Neural crest cell (in vitro differentiated cells): ENCODE measurements at places on chromosomes 12 and 14. TPM values are rescaled to one million over a fixed set of nuclear protein-coding genes. Genes with fewer than 3 reads are reported as not detected.
A peak's percentile ranks its signal among the peaks of the same experiment; 100 is the strongest.

The A2M gene
- 66.4 and 76.7 TPM in 2 replicates for total RNA-seq

The RILPL1 gene
- total RNA-seq, result 23.5 and 24.9 TPM in 2 replicates

The KLHDC1 gene
- 2.0 and 2.1 TPM in 2 replicates for total RNA-seq

The IFT81 gene
- 40.4 and 43.5 TPM in 2 replicates for total RNA-seq

The ERG28 gene
- 38.8 and 38.9 TPM in 2 replicates for total RNA-seq

The ZC3H14 gene
- total RNA-seq, result 92.7 and 104 TPM in 2 replicates

The ATF7IP gene
- 204 and 212 TPM in 2 replicates for total RNA-seq

The PLA2G1B gene
- not detected in 2 replicates for total RNA-seq

The GRIP1 gene
- total RNA-seq, result 38.4 and 40.3 TPM in 2 replicates

The SENP1 gene
- 44.0 and 46.9 TPM in 2 replicates for total RNA-seq

GRCh38 chr12:7229741-7230140, 40.3 kb downstream of the PEX5 start:
- no peak for DNase-seq

- no peak for DNase-seq
Measured at GRCh38 chr12:78641837-78642423, 222.6 kb upstream of the SYT1 start.

DNA sequence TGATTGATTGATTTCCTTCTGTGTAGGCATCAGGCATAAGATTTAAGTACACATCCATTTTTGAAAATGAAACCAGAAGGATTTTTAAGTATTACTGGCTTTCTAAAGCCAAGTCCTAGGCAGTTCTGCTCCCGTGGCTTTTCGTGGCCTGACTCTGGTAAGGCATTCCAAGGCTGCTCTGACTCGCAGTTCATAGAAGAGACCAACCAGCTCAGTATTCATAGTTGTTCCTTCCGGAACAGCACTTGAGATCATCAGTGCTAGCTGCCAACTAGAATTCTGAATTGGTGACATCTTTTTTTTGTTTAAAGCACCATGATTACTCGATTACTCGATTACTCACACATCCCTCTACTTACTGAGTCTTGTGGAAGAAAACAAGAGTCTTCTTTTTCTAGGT, 25.9 kb downstream of the SUDS3 start:
- no peak for DNase-seq

GRCh38 chr14:85822236-85822635, 292.3 kb downstream of the FLRT2 start:
- no peak for DNase-seq

GRCh38 chr12:132235116-132235820, 91.0 kb downstream of the NOC4L start:
- DNase-seq, result no peak

DNA sequence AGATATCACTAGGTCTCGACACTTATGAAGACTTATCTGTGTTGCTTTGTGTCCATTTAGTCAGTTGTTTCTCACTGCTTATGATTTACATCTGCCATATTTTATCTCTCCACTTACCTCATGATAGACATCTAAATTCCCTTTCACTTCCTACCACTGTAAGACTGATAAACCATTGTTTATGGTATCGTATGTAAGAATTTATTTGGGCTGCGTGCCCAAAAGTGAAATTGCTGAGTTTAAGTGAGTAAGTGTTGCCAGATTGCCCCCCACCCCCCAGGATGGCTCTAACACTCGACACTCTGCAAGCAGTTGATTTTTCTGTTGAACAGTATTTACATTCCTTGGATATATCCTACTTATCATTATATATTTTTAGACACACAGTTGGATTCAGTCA, 69.9 kb upstream of the MON2 start:
- no peak for DNase-seq

- DNase-seq, result no peak
Measured at GRCh38 chr14:35349496-35350365, 54.8 kb downstream of the NFKBIA start.

GRCh38 chr14:93017898-93018297, 94.9 kb downstream of the CHGA start:
- no peak for DNase-seq

- no peak for DNase-seq
Measured at GRCh38 chr14:61950340-61950739, 188.1 kb downstream of the SNAPC1 start.

DNA sequence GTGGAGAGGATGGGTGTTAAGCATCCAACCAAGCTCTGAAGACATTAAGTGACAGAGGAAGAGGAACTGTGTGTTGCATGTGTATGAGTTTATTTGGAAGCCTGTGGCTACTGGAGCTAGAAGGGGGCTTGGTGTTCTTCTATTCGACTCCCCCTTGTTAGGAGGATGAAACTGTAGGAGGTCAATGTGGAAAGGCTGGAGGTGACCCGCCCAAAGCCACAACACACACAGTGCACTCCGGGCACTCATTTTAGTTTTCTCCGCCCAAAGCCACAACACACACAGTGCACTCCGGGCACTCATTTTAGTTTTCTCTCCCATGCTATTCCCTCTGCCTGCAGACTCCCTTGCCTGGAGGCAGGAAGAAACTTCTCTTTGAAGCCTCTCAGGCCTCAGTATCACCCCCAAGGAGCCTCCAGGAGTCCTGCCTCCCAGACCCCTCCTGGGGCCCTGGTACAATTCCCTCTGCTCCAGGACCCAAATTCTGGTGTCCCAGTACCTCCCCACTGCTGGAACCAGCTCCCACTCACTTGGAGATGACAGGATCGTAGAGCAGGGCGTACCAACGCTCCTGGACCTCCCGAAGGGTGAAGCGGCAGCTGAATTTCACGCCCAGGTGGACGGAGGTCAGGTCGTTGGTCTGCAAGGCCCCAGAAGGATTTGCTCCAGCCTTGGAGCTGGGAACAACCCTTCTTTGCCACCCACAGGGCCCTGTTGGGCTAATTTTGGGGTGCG, 3.8 kb downstream of the MCRS1 start:
- no peak for DNase-seq

DNA sequence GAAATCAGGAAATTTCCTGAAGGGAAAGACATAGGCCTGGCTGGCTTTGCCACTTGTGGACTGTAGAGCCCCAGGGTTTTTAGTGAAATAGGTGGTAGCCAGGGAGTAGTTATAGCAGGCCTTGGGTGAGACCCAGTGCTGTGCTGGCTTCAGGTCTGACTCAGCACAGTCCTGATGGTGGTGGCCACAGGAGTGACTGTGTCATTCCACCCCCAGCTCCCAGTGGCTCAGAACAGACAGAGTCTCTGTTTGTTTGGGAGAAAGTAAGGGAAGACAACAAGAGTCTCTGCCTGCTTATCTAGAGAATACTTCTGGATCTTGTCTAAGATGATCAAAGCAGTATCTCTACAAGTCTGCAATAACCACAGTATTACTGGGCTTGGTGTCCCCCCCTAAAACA, 27.5 kb upstream of the OR6J1 start:
- DNase-seq, result no peak

- no peak for DNase-seq
Measured at GRCh38 chr12:68428724-68429501, 96.8 kb upstream of the MDM1 start.

- DNase-seq, result no peak
Measured at GRCh38 chr14:102986810-102987579, 64.5 kb downstream of the AMN start.

- no peak for DNase-seq
Measured at GRCh38 chr14:65334765-65335410, 77.6 kb upstream of the FUT8 start.

DNA sequence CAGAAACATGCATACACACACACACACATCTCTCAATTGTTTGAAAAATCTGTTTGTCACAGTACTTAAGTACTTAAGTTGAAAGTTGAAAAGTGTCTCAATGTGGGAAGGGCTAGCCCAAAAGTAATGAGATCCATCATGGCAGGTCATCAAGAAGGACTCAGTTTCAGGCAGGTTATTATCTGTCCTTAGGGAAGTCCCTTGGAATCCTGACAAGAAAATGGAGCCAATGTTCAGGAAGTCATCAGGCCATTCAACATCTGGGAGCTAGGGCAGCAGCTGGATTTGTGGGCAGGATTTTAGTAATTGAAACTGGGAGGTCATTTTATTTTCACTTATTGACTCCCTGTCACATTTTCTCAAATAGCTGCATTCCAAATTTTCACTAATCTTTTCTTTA, 56.0 kb downstream of the MSRB3 start:
- no peak for DNase-seq

GRCh38 chr14:53378142-53378541, 225.0 kb upstream of the DDHD1 start:
- DNase-seq, result no peak

GRCh38 chr14:50388256-50388931, 8.3 kb downstream of the CDKL1 start:
- DNase-seq, result no peak

GRCh38 chr12:130198026-130198662, 35.9 kb downstream of the FZD10 start:
- DNase-seq, result no peak

DNA sequence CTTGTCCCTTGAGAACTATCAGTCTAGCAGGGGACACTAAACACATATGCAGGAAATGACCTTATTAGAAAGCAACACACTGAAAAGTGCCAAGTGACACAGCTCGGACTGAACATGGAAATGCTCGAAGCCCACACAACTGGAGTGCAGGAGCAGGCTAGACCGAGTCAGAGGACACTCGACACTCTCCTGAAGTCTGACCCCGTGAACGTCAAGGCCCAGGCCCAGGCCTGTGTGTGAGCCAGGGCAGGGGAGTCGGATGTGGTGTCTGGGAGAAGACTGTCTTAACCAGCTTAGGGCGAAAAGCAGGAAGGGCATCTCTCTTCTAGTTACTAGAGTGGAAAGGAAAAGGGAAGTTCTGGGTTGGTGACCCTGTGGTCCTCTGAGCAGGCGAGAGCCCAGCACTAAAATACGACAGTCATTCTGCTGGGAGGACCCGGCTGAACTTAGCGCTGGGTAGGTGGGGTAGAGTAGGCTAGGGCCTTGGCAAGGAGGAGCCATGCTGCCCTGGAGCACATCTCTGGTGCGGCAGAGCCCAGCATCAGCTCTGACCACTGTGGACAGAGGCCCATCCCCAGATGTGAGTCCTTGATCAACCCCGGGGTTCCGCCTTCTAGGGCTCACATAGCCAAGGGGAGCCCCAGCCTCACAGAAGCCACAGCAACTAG, 93.0 kb downstream of the NTF3 start:
- DNase-seq, result no peak

DNA sequence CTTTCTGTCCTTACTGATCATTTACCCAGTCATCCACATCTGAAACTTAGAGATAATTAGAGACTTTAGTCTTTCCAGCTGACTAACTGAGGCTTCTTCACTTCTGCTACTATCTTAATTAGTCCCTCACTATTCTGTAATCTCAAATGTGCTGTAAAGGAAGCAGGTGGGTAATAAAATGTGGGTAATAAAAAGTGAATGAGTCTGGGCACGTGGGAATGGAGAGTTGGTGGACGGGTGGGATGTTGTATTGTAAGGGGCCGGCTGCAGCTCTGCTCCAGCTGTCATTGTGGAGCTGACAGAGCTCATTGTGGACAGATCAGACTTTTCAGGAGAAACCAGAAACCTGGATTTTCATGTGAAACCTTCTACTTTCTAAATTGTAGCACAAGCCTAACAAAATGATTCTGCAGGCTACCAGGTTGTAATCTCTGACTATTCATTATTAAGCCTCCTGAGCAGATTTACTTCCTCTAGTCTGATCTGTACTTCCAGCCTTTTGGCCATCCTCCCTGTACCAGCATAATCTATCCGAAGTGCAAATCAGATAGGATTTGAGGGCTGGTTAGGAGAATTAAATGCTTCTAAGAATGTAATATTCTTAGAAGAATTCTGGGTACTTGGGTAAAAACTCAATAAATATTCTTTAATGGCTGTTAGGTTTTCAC, 42.0 kb upstream of the BMAL2 start:
- DNase-seq, result no peak

DNA sequence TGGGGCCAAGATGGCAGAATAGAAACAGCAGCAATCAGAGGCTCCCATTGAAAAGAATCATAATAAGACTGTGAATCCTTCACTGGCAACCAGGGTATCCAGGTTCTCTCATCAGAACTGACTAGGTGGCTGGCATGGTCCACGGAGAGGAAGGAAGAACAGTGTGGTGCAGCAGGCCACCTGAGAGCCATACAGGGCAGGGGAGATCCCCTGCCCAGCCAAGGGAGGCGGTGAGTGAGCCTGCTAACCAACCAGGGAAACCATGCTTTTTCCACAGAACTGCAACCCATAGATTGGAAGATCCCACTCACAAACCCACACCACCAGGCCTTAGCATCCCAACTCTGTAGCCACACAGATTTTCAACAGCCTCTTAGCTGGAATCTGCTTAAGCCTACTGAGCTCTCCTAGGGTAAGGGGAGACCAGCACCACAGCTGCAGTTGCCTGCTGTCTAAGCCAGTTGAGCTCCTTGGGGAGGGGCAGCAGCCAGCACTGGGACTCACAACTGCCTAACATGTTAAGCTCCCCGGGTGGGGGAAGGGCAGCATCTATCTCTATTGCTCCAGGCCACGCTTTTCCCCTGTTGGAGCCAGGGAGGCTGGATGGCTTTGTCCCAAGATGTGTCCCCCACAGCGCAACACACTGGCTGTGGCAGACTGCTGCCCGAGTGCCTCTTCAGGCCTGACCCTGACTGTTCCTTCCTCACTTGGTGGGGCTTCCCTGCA, 342.6 kb upstream of the CCDC196 start:
- DNase-seq, result no peak

DNA sequence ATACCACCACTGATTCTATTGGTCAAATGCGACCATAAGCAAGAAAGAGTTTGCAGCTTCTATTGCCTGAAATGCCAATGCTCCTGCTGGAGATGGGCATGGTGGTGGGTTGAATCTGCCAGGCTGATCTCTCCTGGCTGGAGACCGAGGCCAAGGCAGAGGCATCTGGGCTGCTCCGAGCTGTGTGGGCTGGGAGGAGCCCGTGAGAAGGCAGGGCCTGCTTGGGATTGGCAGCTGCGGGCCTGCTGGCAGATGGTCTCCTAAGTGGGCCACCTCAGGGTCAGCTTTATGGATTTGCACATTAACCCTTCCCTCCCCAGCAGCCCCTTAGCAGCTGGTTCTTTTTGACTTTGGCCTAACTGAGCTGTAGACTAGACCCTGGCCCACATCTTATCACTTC, 25.4 kb downstream of the SRRM4 start:
- DNase-seq, result peak; percentile 45

GRCh38 chr12:16610001-16610585, 4.1 kb upstream of the LMO3 start:
- no peak for DNase-seq

DNA sequence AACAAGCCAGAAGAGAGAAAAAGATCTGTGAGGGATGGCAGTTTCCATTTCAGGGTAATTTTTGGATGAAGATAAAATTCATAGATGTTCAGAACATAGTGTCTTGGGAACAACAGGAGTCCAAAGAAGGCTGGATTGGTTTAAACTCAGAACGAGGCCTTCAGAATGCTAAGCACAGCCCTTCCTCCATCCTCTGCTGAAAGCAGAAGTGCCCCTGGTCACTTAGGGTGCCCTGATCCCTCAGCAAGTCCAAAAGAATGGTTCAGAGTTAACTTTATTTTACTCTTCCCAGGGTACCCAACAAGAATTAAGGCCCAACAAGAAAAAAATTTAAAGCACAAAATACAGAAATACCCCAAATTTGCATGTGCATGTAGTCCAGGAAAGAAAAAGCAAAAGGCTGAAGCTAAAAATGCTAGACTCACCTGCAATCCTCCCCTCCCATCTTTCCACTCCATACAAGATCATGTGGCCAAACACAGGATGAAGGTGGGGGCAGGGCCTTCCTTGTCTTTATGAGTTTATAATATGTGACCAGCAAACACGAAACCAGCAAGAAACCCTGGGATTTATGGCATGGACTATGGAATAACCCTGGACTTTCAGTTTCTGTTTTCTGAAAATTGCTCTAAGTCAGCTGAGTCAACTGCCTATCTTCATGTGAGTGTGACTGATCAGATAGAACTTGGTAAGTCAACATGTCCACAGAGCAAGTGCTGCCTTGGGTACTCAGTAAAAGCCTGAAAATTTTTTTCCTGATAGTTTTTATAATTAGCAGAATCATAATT, 21.2 kb downstream of the MAX start:
- DNase-seq, result no peak
